ENCODE measurements at places on chromosomes 12 and 14.

GRCh38 chr14:99685151-99685591 lies 1.1 kb downstream of the CYP46A1 start:
- no peak for DNase-seq

- no peak for DNase-seq
These were observed 368.6 kb upstream of the USP15 start for GRCh38 chr12:61891632-61892031.

GRCh38 chr14:92703516-92703915 lies 44.9 kb downstream of the LGMN start:
- no peak for DNase-seq

- DNase-seq = no peak
These were observed 9.4 kb upstream of the GAS2L3 start for GRCh38 chr12:100564090-100564489.

DNA sequence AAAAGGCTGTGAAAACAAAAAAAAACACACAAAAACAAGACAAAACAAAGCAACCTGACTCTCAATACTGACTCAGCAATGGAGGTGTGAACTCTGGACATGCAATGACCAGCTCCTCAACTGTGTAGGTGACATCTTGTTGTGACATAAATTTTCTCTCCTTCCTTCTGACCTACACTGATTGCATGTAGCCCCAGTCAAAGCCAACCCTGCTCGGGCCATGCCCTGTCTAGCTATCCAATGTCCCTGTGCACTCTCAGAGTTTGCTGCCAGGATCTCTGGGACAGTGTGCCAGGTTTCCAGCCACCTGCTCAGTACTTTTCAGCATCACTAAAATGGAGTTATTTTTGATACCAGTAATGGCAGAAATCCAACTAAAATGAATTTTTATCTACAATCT lies 18.9 kb upstream of the CRACR2A start:
- DNase-seq = no peak

Measured in NCI-H1930 (cell line).